ENCODE measurements at places on chromosomes 2 and 18.
A peak's percentile ranks its signal among the peaks of the same experiment; 100 is the strongest.

DNA sequence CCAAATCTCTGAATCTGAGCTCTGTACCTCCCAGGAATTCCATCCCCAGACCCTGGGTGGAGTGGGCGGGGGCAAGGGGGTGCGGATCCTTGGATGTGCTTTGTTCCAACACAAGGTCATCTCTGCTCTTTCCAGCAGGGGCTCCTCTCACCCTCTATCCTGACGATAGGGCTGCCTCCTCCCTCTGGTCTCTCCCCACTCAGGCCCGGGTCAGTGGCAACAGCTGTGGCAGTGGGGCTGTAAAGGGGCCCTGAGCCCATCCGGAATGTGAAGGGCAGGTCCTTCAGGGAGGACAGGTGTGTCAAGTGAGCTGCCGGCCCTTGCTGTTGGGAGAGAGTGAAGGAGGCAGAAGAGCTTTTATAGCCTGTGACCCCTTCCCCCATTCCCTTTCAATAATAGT lies 167.8 kb downstream of the CELF4 start:
- DNase-seq: no peak

GRCh38 chr2:237686659-237687136 lies 59.3 kb downstream of the LRRFIP1 start:
- no peak for DNase-seq

- no peak for DNase-seq
Measured at GRCh38 chr2:233837694-233838229, 16.6 kb downstream of the HJURP start.

GRCh38 chr2:46257476-46257875 lies 39.7 kb upstream of the EPAS1 start:
- DNase-seq: no peak

- no peak for DNase-seq
Measured at GRCh38 chr2:209772290-209772685, 656 bp downstream of the UNC80 start.

GRCh38 chr18:49045585-49045984 lies 94.8 kb upstream of the SMAD7 start:
- no peak for DNase-seq

GRCh38 chr2:64134813-64135212 lies 9.4 kb downstream of the PELI1 start:
- DNase-seq: no peak

DNA sequence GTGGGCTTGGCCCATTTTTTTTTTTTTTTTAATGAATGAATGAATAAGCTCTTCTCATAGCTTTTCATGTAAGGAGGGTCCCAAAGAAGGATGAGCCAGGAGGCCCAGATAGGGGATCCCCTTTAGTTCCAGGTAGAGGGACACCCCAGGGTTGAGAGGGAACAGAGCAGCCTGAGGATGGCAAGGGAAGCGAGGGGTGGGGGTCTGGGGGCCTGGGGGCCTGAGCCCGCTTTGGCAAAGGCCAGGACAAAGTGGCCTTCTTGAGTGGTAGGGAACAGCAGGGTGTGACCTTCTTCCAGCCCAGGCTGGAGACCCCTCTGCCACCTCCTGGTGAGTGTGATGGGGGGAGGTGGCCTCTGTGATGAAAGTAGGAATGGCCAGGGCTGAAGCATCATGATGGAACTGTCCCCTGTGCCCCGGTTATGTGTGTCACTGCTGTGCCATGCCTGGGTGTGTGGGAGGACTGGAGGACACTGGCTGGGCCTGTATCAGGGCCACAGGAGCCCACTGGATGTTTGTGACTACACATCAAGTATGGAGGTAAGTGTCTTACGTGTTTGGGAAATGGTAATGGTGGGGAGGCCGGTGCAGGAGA lies 263.5 kb upstream of the HDAC4 start:
- DNase-seq: no peak

- no peak for DNase-seq
Measured at GRCh38 chr2:13819896-13820295, 812.6 kb upstream of the LRATD1 start.

GRCh38 chr18:54829856-54830255 lies 1.6 kb downstream of the RAB27B start:
- peak; percentile 85 for DNase-seq

DNA sequence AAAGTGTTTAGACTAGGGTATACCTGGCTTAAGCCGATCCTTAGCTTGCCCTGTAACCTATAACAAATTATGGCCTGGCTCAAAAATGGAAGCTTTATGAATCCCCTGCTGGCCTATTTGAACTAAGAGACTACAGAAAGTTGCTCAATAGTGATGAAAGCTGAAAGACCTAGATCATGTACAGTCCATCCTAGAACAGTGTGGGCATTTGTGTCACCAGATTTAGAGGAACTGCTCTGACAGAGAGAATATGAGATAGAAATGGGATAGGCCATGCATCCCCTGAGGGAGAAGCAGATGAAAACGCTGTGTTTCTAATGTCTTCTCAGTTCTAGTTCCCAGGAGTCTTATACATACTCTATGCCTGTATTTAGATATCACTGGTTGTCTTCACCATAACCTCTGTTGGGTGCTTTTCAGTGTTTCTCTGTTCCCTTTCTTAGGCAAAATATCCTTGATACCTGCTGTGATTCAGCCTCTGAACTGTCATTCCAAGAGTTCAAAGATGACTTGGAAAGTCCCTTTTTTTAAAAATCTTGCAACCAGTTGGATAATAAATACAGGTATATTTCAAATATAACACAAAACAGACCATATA lies 246.9 kb upstream of the SLC39A10 start:
- no peak for DNase-seq

- DNase-seq: no peak
Measured at GRCh38 chr2:60309336-60309735, 244.1 kb downstream of the BCL11A start.

DNA sequence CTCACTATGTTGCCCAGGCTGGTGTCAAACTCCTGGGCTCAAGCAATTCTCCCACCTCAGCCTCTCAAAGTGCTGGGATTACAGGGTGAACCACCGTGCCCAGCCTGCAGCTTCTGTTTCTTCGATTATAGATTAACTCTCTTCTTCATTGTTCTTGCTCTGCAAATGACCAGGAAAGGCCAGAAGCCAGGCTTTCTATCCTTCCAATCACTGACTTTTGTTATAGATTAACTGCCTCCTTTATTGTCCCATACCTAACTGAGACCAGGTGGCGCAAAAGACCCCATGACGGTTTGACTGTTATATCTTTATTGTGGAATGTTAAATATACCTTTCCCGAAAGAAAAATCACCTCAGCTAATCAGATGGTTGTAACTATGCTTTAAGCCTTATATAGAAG lies 196.9 kb downstream of the MREG start:
- DNase-seq: no peak

- DNase-seq: no peak
Measured at GRCh38 chr2:215895330-215895729, 118.0 kb downstream of the MREG start.

GRCh38 chr2:134411279-134411827 lies 157.5 kb downstream of the MGAT5 start:
- no peak for DNase-seq

GRCh38 chr2:109282865-109283264 lies 153.9 kb downstream of the SH3RF3 start:
- DNase-seq: no peak

DNA sequence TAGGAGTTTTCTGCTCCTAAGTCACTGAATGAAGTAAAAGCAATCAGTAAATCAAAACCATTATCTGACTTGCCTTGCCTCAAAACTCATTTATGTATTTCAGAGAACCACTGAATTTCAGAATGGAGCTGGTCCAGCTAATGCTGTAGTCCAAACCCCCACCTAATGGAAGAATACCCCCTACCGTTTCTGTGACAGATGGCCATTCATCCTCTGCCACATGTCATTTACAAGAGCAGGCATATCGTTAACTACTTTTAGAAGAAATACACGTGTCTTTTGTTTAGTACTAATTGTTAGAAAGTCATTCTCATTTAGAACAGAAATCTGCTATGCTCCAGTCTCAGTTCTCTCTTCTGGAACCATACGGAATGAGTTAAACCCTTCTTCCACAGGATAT lies 12.8 kb upstream of the GALNT5 start:
- DNase-seq: no peak

DNA sequence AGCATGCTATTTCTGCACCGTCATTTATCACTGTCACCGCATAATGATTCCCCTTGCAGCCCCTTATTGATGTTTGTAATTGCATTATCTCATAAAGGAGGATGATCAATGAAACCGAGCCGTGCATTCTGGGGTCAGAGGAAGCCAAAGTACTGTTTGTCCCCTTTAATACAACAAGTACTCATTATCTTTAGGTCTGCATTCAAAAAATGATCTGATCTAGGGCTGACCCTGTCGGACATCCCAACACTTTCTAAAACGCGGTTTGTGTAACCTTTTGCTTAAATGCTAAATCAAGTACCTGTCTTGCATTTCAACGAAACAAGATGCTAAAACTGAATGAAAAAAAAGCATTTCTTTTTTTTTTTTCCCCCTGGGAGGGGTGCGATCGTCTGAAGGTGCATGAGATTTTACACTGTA lies 143.8 kb downstream of the MEIS1 start:
- no peak for DNase-seq

DNA sequence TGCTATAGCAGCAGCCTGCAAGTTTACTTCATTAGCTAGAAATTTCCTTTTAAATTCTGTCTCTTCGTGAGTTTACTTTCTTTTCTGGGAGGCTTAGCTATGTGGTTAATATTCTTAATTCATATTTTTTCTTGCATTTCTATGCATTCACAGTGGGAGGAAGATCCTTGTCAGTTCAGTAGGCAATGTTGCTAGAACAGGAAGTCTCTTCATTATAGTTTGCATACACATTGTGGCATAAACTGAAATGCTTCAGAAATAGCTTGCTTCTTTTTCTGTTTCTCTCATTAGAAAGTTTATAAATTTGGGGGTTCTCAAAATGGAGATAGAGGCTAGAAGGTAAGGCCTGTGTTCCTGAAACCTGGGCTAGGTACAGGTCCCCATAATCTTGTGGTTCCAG lies 8.1 kb upstream of the ARHGAP15 start:
- no peak for DNase-seq

GRCh38 chr2:11500702-11501303 lies 33.0 kb upstream of the GREB1 start:
- DNase-seq: no peak

- no peak for DNase-seq
Measured at GRCh38 chr2:169877398-169877797, 50.1 kb downstream of the UBR3 start.

DNA sequence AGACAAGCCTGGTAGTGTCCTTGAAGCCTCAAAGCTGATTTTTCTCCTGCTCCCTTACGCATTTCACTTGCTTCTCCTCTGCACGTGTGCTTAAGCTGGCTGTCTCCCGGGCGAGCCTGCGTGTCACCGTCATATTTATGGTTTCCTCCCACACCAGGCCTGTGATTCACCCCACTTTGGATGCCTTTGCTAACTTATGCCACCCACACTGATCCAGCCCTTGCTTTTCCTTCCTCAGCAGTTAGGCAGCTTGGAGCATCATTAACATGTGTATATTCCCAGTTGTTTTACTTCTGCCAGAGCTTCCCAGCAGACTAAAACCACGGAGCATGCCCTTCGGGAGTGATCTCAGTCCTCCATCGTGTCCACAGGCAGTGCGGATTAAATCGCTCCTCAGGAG lies 2.2 kb downstream of the ST3GAL5 start:
- DNase-seq: no peak

DNA sequence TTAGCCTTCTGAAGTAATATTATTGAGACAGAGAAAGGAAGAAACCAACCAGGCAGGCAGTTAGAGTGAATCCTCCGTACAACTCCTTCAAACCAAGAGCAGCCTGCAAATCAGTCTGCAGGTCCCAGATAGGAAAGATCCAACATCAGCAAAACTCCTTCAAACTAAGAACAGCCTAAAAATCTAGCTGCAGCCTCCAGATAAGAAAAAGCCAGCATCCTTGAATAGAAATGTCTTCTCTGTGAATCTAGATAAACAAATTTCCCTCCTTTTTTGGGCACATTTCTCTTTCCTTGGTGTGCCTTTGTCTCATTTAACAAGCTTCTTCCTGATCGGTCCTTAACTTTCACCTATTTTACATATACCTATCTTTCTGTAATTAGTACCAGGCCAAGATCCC lies 1004.6 kb upstream of the TMEFF2 start:
- DNase-seq: no peak

DNA sequence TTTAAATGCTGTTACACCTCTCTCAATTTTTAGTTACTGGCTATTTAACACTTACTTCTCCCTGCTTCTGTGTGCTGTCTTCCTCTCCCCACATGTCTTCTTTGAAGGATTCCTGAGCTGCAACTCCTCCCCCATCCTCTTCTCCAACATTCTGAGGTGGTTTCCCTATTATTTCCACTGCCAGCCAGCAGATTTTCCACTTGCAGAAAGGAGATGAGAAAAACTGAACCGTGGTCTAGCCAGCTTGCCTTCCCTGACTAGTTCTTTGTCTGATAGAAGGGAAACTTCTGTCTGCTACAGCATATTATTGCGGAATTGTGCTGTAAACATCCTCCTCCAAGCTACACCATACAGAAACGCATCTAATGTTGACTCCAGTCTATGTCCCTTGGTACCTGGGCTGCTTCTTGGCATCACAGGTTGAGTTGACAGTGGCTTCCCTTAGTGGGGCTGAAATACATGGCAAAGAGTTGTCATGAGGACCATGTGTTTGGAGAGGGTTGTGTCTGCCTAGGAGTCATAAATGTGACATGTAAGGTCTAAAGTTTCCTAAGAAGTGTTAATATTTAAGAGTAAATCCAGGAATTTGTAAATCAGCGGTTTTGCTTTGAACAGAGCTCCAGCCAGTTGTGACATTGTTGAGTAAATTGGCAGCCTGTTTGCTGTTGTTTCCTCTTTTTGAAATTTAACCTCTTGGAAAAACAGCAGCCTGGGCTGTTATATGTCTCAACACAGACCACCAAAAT lies 68.3 kb upstream of the RND3 start:
- no peak for DNase-seq

DNA sequence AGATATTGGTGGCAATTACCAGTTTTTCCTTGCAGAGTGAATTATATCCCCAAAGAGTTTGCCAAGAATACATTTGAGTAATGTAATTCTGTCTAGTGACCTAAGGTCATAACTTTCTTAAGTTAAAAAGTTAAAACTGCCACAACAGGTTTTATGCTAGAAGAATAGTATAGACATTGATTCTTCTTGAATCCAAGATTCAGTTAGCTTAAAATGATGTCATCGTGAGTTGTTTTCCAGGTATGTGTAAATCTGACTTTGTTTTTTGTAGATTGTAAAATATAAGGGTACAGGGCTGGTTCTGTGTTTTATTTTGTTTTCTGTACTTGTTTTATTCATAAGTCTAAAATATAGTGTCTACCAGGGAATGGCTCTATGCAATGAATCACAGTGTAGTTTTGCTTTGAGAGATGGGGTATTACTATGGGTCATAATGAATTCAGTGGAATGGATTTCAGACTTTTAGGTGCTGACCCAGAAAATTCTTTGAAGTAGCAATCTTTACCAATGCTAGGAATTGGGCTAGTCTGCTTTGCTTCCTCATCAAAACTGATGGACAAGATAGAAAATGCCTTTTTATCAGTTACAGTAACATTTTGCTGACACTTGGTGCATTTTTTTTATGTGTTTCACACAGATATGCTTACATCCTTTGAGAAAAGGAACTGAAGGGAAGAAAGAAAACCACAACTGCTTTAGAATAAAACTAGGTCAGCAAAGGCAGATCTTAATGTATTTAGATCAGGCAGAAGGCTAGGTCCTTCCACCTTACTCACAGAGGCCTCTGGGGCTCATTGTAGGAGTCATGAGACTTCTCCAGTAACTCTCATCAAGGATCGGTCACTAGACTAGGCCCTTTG lies 20.8 kb upstream of the MGAT5 start:
- no peak for DNase-seq

Measured in LNCaP clone FGC (cell line).